Substantia nigra (tissue), 51 donors: ENCODE measurements at places on chromosomes 5 and 9.

- DNase-seq = no peak
These were observed 29.2 kb upstream of the NSMF start for GRCh38 chr9:137488327-137488653.

GRCh38 chr5:124771761-124772160, 25.3 kb upstream of the ZNF608 start:
- DNase-seq = no peak

- no peak for DNase-seq
These were observed 14.0 kb upstream of the CFAP95 start for GRCh38 chr9:69806627-69807026.

- no peak for DNase-seq
These were observed 212.3 kb downstream of the DOCK8 start for GRCh38 chr9:426976-427375.

DNA sequence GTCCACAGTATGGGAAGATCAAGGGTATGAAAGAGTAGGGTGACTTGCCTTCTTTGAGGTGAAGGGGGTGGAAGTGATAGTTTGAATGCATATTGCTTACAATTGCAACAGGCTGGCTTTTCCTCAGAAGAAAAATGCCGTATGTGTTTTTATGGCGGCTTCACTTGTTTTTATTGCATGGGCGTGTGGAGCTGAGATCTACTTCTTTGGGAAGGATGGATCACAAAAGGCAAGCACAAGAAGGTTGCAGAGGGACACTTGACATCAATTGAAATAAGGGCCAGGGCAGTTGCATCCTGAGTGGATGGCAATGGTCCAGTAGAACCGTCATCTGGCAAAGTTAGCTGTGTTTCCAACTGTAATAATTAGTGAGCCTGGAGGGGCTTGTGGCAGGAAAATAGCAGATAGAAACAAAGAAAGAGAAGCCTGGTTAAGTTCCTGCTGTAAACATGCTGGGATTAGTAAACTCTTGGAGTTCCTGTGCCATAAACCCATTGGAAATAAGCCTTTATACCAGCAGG, 138.4 kb downstream of the NTRK2 start:
- no peak for DNase-seq
